ENCODE measurements at places on chromosomes 16 and 17.

DNA sequence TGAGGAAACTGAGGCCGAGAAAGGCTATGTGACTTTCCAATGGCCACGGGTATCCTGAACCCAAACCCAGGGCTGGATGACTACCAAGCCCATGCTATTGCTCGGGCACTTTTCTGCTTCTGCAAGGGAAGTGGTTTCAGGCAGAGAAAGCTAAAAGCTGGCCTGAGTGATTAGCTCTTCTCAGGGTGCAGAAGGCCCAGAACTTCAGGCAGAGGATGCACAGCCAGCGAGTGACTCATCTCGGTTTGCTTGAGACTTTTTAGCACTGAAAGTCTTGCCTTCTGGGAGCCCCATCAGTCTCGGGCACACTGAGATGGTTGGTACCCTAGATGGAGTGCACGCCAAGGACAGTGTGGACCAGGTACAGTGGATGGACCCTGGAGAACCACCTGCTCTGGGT lies 129.5 kb upstream of the SDK2 start:
- no peak for DNase-seq

DNA sequence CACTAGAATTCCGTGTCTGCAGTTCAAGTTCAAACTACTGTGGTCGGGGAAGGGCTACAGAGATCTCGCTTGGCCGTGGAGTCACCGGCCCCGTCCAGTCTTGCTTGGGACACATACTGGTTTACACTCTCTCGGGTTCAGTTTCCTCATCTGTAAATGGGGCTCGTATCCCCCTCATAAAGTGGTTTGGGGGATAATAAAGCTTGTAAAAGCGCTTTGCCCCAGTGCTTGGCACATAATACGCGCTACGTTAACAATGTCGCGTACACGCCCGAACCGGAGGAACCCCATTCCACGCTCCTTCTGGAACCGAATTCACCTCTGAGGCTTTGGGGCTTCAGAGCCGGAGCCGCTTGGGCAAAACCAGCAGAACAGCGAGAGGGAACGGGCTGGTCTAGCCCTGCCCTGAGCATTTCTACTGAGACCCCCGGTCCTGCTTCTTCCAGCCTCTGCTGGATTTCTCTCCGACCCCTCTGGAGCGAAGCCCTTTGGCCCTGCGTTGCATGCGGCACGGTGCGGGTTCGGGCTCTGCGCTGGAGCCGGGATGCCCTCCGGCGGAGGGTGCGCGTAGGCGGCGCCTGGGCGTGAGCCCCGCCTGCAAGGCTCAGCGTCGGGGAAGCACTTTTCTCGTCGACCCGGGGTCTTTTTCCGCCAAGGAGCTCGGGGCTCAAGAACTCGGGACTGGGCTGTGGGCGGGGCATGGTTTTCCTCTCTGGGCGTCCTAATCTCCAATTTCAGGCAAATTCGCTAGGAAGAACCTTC lies 26.1 kb upstream of the HOXB13 start:
- no peak for DNase-seq

DNA sequence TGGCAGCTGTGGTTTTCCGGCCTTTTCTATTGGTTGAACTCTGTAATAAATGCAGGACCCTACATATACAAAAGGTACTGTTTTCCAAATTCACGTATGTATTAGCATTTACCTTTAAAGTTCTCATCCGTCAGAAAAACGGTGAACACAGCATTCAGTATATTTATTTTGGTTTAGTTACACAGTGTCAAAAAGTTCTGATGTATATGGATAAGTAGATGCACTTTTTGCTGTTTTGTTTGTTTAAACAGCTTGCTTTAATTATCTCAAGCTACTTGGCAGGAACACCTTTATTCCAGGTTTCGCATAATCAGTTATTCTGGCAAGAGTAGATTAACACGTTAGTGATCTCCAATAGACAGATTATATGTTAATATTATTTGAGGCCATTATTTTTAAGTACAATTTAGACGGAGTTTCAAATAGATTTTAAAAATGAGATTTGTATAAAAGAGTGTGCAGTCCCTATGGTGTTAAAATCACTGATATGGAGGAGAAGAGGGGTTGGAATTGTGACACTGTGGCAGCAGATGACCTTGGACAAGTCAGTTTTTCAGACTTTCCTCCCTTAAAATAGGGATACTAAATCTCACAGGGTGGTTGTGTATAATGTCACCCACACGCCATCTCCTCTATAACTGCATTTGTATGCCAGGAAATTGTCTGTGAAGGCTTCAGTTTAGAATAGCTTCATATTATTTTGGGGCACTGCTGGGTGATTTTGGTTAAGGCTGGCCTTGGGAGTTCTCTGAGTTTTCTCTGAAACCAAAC lies 2.1 kb downstream of the HERPUD1 start:
- DNase-seq, result no peak

DNA sequence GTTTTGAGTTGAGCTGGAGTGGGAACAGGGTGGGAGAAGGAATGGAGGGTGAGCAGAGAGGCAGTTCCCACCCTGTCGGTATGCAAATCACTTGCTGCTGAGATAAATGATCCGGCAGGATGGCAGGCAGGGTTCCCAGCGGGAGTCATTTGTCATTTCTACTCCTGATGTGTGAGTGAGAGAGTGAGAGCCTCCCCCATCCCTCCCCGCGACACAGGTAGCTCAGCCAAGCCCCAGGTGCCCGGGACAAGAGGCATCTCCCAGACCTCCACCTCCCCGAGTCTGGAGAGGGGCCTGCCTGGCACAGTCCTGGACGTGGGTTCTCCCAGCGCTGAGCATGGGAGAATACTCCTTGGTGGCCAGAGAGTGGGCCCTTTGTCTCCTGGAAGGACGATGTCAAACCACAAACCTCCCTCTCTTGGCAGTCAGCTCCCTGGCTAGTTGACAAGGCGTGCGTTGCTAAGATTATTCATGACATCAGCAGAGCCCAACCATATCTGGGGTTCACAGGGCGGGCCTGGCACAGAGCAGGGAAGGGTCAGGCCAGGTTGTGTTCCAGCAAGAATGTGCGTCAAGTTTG lies 33.7 kb upstream of the TNRC6C start:
- peak; percentile 50 for DNase-seq

DNA sequence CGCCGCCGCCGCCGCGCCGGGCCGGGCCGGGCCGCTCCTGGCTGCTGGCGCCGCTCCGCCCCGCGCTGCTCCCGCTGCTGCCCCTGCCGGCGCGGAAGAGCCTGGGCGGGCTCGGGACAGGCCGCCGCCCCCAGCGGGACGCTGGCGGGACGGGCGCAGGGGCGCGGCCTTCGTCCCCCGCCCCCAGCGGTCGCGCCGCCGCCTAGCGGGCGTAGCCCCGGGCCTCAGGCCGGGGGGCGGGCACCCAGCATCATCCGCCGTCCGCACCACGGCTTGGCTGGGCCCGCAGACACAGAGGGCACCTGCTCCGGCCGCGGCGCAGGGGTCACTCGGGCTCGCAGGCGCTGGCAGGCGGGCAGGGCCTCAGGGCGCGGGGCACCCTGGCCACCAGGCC lies at the start of gene AMFR:
Gene AMFR, minus strand, starts transcription at position 107 of the 394 bp plus-strand sequence. CDS start 218 bp downstream, outside the sequence.
- DNase-seq, result peak; percentile 33
